ENCODE measurements at places on chromosomes 12 and 14.
A peak's percentile ranks its signal among the peaks of the same experiment; 100 is the strongest.

DNA sequence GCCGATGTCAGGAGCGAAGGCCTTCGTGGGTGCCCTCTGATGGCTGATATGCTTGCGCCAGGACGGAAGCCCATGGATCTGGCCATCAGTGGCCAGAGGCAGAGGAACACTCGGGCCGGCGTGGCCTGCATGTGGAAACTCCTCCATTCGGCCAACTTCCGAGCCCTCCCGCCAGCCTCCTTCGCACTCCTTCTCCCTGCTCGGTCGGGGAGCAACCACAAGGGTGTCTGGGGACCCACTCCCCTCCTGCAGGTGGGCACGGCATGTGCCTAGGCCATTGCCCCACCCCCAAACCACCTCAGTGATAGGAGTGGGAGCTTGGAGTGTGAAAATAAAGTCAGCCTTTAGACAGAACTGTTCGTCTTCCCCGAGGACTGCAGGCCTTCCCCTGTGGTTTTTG is 231.3 kb downstream of the BCL11B start:
- no peak for DNase-seq

DNA sequence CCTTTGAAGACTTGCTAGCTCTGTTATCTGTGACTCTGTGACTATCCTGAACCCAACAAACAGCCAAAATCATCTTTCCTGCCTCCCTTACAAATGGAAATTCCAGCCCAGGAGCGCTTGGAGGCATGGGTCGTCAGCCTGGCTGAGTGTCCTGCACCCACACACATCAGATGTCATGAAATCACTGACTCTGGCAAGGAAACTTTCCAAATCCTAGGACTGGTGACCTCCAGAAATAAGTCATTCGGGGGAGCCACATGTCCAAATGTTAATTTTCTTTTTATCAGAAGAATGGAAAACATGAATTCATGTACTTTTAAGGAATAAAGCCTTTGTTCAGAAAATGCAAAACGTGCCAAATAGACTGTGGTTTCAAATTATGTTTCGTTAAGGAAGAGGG is 96.3 kb upstream of the EVL start:
- DNase-seq, result no peak

- DNase-seq, result no peak
Measured at GRCh38 chr12:79531518-79531917, 159.2 kb downstream of the PAWR start.

DNA sequence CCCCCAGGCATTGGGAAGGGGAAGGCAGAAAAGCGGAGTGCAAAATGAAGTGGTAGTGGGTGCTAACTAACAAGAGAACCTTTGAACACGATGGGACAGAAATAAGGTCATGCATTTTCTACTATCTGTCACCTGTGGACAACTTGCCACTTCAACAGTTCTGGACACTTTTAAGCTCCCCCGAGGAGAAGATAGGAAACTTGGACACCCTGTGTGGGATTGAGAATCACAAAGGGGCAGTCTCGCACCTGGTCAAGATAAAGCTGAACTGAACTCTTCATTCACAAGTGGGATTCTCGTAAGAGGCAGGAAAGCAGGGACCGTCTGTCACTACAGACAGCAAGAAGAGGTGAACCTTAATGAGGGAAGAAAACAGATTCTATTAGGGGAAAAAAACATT is 51.6 kb downstream of the EIF2S3B start:
- peak; percentile 35 for DNase-seq

DNA sequence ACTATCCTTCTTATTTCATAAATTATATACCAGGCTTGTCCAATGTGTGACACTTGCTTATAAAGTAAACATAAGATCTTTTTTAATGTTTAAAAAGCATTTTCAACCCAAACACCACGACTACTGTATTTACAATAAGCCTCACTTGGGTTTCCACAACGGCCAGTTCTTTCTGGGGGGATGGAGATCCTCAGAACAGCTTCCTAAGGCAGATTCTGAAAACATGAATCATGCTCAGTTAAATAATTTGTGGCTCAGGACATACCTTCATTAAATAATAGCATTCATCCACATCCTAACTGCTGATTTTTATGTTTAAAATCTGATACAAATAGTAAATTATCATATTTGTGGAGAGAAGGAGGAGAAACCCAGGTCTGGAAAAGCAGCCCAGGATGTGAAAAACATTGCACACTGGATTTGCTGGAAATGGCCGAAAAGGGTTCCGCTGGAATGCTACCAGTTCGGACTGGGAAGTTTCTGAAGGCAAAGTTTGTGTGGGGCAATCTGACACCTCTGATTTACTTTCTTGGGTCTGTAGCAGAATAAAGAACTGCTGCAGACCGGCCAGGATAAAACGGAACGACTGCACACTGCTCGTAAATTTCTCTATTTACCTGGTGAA is 597 bp downstream of the GLT8D2 start:
- no peak for DNase-seq

DNA sequence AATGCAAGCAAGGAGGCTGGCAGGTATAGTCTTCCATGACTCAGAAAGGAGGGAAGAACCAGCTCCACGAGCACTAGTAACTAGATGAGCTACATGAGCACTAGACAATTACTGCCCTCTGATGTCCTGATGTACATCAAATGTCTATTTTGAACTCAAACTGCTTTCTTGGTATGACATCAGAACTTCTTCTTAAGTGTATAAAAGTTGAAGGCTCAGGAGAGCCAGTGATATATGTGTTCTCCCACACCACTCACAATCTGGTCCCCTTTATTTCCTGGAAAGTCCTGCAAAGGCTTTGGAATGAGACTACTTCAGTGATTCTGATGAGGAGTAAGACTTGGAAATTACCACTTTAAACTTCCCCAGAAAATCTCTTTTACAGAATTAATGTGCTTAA is 18.5 kb upstream of the DHRS7 start:
- DNase-seq, result no peak

- peak; percentile 30 for DNase-seq
Measured at GRCh38 chr14:90483571-90483974, 86.7 kb downstream of the CALM1 start.
